ENCODE measurements at places on chromosomes 4 and X.

GRCh38 chr4:80069837-80070731, 2.9 kb downstream of the ANTXR2 start:
- DNase-seq: no peak

DNA sequence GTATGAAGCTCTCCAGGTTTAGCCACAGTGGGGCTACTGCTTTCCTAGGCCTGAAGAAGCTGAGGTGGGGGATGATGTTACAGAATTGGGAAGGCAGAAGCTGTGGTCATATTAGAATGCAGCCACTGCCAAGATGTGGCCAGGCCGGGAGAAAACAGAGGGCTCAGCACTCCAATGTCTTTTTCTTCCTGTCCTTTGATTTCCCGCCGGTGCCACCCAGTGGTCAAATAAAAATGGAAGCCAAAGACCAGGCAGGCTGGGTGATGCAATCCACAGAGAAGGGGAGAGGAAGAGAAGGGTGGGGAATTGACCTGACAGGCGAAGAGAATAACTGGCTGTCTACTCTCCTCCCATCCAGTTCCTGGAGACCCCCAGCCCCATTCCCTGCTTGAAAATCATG, 94.9 kb upstream of the SHISA3 start:
- no peak for DNase-seq

DNA sequence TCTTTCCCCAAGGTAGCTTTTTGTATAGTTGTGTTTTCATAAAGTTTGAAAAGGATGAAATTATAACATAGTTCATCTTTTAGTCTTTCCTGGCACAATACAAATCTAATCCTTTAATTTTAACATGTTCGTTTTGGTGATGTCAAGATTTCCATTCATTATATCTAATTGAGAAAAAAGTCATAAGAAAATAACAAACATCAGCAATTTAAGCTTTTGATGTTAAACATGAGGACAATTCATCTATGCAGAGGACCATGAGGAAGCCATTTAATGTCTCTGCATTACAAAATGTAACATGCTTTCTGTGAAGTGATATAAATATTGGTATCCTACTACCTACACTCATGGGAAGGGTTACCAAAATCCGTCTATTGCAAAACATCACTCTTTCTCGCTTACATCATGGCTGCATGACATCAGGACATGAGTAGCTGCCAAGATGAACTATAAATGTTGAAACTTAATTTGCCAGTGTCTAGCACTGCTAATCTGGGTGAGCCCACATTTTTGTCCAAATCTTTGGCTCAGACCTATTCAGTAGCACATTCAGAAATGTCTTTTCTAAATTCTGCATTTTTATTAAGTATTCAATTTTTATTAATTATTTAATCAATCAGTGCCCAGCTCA, 9.5 kb downstream of the EPGN start:
- no peak for DNase-seq

- DNase-seq: no peak
These were observed 72.0 kb downstream of the SPRY1 start for GRCh38 chr4:123468479-123469031.

GRCh38 chr4:47031011-47031678, at the start of gene GABRB1:
Gene GABRB1, plus strand, starts transcription at chr4:47031567.
- DNase-seq: peak; percentile 71

DNA sequence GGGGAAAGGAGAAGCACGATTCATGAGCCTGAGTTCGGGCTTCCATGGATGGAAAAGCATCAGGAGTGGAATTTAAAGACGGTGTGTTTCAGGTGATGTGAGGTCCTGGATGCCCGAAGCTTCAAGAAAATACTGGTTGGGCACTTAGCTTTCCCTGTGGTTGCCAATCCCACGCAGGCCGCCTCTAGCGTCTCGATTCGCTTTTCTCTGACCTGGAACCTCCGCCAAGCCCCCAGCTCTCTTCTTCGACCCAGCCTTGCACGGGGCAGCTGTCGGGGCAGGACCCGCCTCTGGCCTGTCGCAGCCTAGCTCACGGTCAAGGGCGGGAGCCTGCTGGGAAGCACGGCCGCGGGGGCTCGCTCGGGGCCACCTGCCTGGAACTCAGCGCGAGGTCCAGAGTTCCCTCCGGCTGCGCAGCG, 308 bp upstream of the TLR2 start:
- DNase-seq: no peak

- no peak for DNase-seq
These were observed 83.7 kb downstream of the FREM3 start for GRCh38 chr4:143616771-143617170.

GRCh38 chr4:101348367-101348827, 1.1 kb upstream of the PPP3CA start:
- peak; percentile 23 for DNase-seq

- DNase-seq: no peak
These were observed 55.1 kb downstream of the RS1 start for GRCh38 chrX:18616688-18617406.

DNA sequence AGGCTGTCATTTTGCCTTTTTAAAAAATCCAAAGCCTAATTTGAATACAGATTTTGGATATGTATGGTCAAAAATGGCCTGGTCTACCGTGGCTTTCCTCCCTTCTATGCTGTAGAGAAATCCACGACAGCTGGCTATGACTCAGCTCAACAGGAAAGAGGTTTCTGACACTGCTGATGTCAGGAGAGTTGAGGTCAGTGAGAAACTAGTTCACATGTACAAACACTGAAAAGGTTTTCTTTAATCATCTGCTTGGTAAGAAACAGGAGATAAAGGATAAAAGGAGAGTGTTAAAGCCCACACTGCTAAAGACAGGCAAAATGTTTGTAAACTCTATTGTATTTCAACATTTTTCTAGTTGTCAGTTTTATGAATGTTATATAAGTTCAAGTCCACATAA, 113.9 kb downstream of the NYX start:
- no peak for DNase-seq

- DNase-seq: peak; percentile 86
These were observed 629.1 kb upstream of the ATOH1 start for GRCh38 chr4:93199492-93199891.

DNA sequence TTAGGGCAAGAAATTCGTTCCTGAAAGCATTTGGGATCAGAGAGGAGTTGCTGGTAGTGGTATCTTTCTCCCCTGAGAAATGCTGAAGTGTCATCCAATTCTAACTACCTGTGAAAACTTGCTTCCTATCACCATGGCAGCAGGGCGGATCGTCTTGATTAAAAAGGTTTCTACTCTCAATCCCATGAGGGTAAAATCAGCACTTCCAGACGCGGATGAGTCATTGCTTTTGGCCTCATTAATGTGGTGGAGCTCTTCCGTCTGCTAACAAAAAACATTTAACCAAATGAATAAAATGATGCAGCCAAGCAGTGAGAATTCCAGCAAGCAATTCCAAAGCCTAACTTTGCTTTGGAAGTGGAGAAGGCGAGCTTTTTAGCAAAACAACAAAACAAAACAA, 325.6 kb downstream of the CAMK2D start:
- DNase-seq: peak; percentile 92

GRCh38 chr4:61555789-61556188, 355.7 kb downstream of the ADGRL3 start:
- no peak for DNase-seq

GRCh38 chr4:186852964-186853391, 129.3 kb upstream of the FAT1 start:
- no peak for DNase-seq

DNA sequence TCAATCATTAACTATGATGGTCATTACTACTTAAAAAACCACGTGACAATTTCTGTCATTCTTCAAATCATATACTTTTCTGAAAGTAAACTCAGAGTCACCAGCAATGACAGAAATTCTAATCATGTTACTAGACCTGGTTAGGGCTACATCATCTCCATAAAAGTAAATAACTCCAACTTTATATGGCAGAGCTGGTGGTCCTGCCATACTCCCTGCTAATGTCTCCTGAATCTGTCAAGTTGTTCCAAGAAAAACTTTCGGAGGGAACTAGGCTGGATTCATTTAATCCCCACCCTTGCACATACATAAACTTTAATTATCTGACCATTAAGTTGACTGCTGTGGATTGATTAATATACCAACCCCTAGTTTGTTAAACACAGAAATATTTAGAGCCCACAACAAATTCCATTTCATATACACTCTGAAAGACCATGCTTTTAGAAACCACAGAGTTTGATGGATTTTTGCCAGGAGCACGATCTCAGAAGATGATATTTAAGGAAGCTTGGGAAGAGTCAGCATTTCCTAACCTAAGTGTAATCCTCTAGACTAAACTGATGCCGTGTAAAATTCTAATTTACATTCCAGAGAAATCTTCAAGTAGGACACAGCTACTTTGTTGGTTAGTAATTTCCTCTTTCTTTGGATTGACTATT, 577.0 kb downstream of the FAT4 start:
- no peak for DNase-seq

DNA sequence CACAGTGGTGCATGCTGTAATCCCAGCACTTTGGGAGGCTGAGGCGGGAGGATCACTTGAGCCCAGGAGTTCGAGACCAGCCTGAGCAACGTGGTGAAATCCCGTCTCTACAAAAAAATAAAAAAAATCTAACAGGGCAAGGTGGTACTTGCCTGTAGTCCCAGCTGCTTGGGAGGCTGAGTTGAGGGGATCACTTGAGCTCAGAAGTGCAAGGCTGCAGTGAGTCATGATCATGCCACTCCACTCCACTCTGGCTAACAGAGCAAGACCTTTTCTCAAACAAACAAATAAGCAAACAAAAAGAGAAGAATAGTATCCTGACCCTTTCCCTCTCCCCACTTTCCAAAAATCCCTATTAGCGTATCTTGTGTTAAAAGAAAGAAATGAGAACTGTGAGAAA, 52.7 kb downstream of the NPY1R start:
- no peak for DNase-seq

- no peak for DNase-seq
These were observed 322.1 kb downstream of the TLL1 start for GRCh38 chr4:166195101-166195500.

DNA sequence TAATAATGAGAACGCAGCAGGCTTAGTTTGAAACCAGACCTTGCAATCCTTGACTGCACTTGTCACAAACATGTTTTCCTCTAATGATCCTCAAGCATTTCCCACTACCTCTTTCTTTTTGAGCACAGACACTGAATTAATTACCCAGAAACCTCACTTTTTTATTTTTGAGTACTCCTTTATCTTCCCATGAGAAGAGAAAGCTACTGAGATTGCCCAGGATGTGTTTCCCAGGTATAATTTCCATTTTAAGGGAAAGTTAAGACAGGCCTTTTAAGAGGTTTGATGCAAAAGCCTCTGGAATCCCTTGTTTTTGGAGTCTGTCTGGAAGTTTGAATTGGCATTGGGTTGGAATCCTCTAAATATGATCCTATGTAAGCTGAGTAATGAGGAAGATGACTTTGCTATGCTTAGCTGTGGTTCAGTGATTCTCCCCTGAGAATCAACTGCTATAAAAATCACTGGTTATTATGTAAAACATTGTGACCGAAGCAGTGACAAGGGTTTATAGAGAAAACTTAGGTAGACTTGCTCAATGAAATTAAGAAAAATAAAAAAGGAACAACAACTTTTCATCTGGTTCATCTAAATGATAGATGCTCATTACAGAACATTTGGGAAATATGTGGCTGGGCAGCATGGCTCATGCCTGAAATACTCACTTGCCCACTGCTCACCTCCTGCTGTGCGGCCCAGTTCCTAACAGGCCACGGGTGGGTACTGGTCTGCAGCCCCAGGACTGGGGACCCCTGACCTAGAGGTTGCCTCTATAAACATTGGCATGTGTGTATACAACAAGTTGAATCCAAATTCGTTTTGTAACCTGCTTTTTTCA, 10.8 kb upstream of the RHOH start:
- peak; percentile 40 for DNase-seq

- peak; percentile 93 for DNase-seq
These were observed 63.9 kb downstream of the TRAPPC11 start for GRCh38 chr4:183722731-183723560.
